CD4-positive, alpha-beta T cell treated with Interleukin-6 at 100 ng/mL for 8 hours (primary cell): ENCODE measurements at places on chromosomes 16 and 17.

DNA sequence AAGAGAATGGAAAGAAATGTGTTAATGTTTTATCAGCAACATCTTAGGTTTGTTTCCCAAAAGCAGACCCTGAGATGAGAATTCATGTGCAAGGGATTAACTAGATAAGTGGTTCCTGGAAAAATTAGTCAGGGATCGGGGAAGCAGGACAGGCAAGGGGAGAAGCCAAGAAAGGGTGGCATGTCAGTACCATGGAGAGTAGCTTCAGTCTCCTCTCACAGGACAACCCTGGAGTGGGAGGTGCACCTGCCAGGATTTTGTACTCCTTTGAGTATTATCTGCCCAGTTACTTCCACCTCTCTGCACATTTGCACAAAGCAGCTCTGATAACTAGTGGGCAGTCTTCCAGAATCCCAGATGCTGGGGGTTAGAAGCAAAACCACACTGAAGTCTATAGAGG is 117.0 kb downstream of the RGS9 start:
- DNase-seq, result no peak

GRCh38 chr17:19408346-19408710 is 2.7 kb upstream of the RNF112 start:
- DNase-seq, result no peak

DNA sequence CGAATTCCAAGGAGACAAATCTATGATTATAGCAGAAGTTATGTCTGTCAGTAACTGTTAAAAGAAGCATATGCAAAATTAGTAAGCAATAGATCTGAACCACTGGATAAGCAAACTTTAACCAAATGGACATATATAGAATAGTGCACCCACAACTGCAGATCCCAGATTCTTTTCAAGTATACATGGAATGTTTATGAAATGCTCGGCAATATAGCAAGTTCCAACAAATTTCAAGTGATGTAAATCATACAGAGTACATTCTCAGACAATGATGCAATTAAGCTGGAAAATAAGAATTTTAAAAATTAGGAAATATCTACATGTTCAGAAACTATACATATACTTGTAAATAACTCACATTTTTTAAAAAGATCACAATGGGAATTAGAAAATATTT is 8.4 kb upstream of the HELZ start:
- no peak for DNase-seq

DNA sequence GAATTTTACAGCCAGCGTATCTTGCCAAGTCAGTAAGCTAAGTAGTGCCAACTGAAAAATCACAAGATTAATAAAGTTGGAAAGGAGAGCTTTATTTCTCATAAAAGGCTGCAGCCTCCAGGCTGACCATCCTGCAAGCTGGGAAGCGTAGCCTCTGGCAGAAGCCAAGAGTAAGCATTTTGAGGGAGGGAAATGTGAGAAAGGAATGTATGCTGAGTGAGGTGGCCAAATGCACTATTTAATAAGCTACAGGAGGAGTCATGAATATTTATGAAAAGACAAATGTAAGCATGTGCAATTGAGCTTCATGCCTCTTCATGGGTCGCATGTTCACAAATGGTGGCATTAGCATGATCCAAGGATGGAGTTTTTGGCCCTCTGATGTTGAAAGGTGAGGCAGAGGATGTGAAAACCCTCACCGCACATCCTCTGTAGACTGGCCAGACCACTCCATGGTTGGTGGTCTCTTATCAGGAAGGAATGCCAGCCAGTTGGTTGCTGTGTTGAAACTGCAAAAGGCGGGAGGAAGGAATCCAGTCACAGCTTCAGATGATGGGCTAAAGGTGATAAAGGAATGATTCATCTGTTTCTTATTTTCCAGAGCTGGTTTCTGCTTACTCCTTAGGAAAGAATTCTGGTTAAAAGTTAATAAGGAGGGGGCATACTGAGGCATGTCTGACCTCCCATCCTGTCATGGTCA is 9.2 kb downstream of the KRT33B start:
- no peak for DNase-seq

GRCh38 chr16:67767953-67768352 is 38.4 kb downstream of the RANBP10 start:
- DNase-seq, result no peak

DNA sequence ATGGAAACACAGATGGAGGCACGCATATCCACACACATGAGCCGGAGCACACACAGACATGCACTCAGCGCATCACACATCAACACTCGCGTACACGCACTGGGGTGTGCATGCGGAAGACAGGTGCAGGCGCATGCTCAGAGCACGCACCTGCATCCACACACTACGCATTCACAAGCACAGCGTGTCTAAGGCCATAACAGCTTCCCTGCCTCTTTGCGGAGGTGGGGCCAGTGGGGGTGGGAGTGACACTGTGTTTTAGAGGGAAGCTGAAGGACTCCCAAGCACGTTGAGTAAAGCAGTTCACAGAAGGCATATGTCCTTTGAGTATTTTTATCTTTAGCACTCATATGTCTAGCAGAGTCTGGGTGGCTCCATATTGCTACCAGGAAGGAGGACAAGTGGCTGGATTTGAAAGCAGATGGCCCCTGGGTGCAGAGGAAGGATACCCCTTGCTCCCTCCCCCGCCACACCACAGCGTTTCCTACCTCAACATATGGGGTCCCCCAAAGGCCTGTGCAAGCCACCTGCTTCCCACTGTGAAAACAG is 68.6 kb upstream of the TOB1 start:
- no peak for DNase-seq

- no peak for DNase-seq
These were observed 668.8 kb downstream of the WWOX start for GRCh38 chr16:78768226-78768625.

DNA sequence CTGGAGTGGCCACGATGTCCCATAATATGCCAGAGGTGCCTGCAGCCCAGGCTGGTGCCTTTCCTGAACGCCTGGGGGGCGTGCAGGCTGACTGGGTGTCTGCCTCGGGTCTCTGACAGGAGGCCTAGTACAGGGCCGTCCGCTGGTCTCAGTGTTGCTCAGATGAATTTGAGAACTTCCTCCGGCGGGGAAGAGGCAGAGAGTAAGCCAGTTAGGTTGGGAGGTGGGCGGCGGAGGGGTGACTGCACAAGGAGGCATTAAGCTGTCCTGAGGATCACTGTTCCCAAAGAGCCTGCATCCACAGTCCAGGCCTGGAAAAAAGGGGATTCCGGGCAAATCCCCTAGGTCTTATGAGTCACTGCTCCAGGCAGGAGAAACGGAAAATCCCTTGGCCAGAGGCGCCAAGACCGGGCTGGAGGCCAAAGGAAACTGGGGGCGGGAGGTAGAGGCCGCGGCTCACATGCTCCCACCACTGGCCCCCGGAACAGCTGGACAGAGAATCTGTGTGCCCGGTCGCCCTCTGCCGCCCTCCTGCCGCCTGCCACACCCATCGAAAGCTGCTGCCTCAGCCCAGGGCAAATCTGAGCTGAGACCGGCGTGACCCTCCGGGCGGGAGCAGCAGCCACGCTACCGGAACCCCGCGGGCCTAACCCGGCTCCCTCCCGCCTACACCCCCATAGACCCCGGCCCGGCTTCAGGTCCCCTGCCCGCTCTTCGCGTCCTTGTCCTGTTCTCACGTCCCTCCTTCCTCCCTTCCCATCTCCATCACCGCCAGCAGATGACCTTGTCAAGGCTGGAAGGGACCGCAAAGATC is 1.2 kb downstream of the TRIM47 start:
- no peak for DNase-seq

GRCh38 chr16:67780847-67781564 is 25.4 kb downstream of the RANBP10 start:
- no peak for DNase-seq

DNA sequence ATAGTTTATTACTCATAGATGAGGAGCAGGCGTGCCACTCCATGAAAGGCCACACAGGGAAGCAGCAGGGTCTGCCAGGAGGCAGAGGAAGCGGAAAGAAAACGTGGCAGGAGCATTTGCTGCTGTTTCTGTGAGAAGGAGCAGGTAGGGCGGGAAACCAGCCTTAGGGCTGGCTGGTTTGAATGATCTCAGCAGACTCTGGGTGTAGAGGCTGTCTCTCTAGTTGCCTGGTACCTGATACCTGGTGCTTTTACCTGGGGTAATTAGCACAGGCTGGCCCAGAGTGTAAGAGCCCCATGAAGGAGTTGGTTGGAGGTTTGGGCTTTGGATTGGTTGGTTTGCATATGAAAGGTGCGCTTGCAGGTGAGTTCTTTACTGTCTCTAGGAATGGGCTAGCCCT is 205.0 kb upstream of the CACNG3 start:
- DNase-seq, result no peak

DNA sequence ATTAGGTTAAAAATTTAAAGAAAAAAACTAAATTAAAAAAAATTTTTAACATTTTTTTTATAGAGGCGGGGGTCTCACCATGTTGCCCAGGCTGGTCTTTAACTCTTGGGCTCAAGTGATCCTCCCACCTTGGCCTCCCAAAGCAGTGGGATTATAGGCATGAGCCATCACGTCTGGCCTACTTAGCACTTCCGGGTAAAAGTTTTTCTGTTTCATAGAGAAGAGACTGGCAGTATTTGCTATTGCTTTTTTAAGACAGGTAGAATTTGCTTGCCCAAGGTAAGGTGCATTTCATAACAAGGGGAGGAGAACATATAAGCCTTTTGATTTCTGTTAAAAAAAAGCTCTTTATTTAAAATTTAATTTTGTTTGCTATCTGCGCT is 12.0 kb upstream of the HAPSTR1 start:
- DNase-seq, result no peak

DNA sequence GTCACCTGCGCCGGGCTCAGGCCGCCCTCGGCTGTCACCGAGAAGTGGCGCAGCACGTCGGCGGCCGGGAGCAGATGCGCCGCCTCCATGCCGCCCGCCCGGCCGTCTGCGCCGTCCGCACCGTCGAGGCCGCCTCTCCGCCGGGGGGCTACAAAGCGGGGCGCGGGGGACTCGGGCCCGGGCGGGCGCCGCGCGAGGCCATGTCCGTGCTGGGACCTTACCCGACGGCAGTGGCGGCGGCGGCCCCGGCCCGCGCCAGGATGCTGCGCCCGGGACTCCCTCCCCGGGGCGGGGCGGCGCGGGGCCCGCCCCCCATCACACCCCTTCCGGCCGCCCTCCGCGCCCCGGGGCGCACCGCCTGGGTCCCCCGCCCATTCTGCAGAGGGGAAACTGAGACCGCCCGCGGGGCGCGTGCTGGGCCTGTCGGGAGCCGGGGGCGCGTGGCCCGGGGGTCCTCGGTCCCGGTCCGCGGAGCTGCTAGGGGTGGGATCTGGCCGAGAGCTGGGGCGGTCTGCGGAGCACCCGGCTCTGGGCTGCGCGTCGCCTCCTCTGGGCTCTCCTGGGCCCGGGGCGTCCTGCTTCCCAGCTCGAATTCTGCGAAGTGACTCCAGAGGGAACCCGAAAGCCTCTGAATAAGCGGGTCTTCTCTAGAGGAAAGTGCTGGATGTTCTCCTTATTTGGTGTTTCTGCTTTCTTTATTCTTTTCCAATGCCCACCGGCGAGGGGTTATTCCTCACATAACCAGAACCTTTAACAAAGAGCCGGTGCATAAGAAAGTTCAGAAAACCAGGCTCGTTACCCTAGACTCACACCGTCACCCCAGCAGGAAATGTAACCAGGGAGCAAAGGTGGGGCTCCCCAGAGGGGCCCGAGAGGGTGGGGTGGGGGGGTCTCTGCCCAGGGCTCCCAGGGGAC is at the start of gene ATP2A3:
TSS of gene ATP2A3 (minus strand) at position 235 of the 915 bp plus-strand sequence. CDS start at position 89, 146 bp downstream.
- DNase-seq, result peak; percentile 61

DNA sequence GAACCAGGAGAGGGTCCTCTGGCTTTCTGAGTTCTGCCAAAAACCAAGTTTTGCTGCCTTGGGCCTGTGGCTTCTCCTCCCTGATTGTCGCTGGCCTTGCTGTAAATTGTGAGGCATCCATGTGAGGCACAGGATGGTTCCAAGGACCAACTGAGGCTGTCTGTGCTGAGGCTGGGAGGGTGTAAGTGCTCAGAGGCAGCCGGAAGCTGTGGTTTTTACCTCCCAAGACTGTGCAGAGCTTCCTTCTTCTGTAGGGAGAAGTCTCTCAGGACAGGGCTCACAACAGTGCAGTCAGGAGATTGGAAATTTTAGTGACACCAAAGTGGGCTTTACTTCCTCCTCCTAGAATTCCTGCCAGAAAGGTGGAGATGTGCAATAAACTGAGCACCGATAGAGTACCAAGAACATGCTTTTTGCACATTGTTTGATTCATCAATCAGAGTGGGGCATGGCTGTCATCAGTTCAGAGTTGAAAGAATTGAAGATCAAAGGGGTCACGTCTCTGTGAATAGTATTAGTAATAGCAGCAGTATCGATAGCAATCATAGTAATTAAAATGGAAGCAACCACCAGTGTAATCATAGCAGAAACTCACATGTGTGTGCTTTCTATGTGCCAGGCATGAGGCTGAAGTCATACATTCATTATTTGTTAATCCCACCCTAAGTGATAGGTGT is 467.1 kb downstream of the WWOX start:
- DNase-seq, result no peak

DNA sequence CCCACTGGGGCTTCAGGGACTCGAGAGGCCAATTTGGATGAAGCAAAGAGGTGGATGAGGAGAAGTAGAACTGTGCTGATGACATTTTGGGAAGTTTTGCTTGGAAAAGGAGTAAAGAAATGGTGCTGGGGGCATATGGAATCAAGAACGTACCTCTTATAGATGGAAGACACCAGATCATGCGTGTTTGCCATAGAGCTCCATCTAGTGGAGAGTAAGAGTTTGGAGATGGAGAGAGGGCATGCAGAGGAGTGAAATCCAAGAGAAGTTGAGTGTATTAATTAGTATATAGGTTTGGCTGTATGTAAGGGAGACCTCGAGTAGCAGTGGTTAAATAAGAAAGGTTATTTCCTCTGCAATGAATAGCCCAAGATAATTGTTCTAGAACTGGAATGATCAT is 56.0 kb downstream of the SHISA6 start:
- DNase-seq, result no peak

GRCh38 chr17:27490391-27490790 is 34.1 kb downstream of the KSR1 start:
- no peak for DNase-seq

DNA sequence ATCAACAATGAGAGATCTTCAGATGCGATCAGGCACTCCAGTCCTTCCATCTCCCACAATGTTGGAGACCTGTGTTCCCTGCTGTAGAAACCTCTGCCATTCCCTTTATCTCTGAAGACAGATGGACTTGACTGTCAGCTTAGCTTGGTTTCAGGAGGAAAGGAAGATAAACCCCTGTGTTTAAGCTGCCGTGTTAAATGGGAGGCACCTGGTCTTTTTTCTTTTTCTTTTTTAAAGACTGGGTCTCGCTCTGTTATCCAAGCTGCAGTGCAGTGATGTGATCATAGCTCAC is 63.1 kb downstream of the USP22 start:
- no peak for DNase-seq

GRCh38 chr17:82445542-82445941 is 5.0 kb downstream of the CYBC1 start:
- DNase-seq, result no peak

- DNase-seq, result no peak
These were observed 41.4 kb downstream of the ARHGAP27 start for GRCh38 chr17:45391291-45391690.

- DNase-seq, result no peak
These were observed 116.4 kb downstream of the SPAG9 start for GRCh38 chr17:51004249-51004648.
